NCI-H1436 treated with DMSO at 0.1 percent for 48 hours (cell line): ENCODE measurements at places on chromosomes 3 and 15.

GRCh38 chr3:185361920-185362319 is 1.0 kb upstream of the MAP3K13 start:
- no peak for DNase-seq

DNA sequence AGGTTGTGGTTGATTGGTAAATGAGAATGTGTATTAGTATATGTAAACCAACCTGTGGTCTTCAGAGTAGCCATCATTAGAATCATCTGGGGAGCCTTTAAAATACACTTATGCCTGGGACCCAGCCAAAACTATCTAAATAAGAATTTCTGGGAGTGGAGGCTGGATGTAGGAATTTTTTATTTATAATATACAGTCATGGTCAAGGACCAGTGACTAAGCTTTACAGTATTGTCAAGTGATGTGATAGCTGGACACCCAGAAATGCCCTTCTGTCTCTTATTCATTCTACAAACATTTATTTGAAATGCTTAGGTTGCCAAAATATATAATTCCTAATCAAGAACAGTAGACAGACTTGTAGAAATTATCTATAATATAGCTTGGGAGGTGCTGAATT is 132.2 kb downstream of the MBNL1 start:
- DNase-seq, result no peak

DNA sequence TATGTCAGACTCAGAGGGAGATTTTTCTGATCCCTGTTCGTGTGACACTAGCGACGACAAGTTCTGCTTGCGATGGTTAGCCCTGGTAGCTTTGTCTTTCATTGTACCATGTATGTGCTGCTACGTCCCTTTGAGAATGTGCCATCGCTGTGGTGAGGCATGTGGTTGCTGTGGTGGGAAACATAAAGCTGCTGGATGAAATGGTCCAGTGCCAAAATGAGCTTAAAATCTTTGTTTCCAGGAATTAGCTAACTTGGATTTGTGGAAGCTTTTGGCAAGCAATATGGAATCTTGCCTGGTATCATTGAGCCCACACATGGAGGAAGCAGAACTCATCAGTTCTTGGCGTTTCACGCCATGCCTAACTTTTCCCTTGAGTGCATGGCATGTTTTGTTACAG is 98.8 kb downstream of the SPRED1 start:
- no peak for DNase-seq

DNA sequence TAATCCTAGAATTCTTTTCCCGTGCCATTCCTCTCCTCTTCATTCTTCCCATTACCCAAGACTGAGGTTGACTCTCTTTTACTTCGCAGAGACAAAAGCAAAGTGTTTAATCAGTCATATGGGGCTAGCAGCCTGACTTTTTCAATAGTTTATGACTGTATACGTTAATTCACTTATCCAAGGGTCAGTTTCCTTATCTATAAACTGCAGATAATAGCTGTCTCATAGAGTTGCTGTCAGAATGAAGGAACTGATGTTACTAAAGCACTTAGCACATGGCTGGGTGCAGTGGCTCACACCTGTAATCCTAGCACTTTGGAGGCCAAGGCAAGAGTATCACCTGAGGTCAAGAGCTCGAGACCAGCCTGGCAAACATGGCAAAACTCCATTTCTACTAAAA is 43.5 kb upstream of the ULK4 start:
- DNase-seq, result no peak

DNA sequence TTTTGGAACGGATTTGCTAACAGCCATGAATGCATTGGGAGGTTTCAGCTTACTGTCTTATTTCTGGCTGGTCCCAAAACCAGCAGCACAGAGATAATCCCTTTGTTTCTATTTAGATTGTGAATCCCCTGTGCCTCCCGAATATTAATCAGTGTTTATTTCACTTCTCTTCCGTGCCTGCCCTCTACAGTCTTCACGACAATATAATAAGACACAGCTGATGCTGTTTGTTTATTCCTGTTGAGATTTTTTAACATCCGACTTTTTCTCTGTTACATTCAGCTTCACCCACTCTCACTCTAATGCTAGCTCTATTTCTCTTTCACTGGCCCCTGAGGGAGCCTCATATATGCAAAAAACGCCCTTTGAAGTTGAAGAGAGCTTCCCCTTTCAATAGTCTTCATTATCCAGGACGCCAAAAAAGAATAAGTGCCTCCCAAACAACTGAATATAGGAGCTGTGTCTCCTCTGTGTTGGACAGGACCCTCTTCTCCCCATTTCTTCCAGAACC is 995.3 kb downstream of the ROBO2 start:
- no peak for DNase-seq

DNA sequence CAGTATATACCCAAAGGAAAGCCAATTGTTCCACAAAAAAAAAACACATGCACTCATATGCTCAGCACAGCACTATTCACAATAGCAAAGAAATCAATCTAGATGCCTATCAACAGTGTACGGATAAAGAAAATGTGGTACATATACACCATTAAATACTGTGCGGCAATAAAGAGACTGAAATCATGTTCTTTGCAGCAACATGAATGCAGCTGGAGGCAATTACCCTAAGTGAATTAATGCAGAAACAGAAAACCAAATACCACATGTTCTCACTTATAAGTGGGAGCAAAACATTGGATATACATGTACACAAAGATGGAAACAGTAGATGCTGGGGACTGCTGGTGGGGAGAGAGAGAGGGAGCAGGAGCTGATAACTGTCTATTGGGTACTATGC is 124.2 kb upstream of the AADACL2 start:
- DNase-seq, result no peak

GRCh38 chr3:53216723-53217122 is 39.1 kb downstream of the TKT start:
- DNase-seq, result no peak
